Fibroblast of upper back skin (primary cell): ENCODE measurements at places on chromosomes 4 and X.
A peak's percentile ranks its signal among the peaks of the same experiment; 100 is the strongest.

DNA sequence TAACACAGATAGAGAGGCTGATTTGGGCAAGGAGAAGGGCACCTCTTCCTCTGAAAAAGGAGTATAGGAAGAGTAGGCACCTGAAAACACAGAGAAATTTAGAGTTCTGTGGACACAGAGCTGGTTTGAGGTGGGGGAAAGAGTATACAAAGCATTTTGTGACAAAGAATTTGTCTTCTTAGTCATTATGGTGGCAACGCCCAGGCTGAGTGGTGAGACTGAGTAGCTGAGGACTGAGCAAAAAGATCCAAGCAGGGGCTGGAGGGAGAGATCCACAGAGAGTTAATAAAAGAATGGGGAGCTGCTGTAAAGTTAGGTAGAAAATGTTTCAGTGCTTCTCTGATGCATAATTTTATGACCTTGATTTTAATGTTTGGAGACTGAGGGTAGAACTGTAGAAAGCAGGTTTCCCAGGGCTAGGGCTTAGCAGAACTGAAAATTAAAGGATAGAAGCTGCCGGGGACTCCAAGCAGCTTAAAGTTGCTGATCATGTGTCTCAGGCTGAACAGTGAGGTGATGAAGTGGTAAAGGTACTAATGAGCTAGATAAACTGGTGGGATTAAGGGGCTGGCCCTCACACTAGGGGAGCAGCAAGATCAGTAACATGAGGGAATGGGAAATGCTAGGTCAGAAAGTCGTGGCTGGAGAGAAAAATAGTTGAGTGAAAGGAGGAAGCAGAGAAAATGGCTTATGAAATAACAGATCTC lies 118.9 kb downstream of the CEP44 start:
- no peak for DNase-seq

- peak; percentile 73 for DNase-seq
Observed at GRCh38 chr4:85147481-85148076, 181.1 kb upstream of the WDFY3 start.

DNA sequence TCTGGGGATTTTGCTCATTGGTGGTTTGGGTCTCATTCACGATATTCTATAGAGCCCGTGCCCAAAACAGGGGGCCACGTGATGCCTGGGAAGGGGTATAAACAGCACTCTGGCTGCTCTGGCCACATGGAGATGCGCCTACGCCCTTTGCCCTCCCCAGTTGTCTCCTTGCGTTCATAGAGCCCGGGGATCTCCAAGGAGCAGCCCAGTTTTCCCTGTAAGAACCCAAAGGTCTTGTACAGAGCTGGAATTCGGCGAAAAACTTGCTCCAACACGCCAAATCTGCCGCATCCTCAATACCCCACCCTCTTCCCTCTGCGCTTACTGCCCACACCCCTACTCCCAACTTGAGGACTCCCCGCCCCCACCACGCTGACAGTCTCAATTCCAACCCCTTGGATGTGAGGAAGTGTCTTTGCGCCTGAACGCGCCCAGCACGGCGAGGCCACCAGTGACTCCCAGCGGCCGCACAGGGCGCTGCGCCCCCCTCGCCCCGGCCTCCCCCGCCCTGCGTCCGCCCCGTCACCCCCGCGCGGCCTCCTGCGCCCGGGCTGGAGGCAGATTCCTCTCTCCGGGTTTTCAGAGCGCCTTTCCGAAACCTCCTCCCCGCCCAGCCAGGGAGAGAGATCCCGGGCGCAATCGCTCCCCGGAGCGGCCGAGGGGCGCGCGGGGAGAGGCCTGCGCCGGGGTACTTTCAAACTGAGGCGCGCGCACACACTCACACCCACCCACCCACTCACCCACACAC lies at the start of gene NHS:
Gene NHS, plus strand, starts transcription at position 582 of the 748 bp plus-strand sequence. CDS start 558 bp downstream, outside the sequence.
- peak; percentile 75 for DNase-seq

DNA sequence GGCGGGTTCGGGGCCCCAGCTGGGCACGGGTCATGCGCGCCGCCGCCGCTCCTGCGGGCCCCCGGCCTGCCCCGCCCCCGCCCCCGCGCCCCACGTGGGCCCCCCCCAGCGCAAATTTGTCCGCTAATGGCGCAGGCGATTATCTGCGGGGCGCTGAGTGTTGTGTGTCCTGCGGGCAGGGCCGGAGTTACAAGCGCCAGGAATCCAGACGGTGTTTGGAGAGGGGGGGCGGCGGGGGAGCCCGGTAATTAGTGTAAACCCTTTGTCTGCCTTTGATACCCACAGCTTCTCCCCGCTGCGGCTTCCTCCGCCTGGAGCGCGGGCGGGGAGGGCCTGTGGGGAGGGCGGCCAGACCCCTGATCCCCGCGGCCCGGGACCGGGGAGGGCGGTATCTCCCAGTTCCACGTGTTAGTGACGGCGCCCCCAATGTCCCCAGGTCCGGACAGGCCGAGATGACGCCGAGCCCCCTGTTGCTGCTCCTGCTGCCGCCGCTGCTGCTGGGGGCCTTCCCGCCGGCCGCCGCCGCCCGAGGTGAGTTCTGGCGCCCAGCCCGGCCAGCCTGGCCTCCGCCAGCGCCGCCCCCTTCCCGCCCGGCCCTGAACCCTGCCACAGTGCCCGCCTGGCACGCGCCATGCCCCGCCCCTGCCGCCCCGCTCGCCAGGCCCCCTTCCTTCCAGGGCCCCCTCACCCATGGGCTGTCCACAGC lies 761 bp downstream of the FGFRL1 start:
- DNase-seq: no peak

- no peak for DNase-seq
Observed at GRCh38 chr4:32597354-32597753, 1877.2 kb downstream of the PCDH7 start.
